Activated T-helper 17 cell treated with anti-CD3 and anti-CD28 coated beads, Interleukin-2, amount 50 U/mL, for 72 hours (primary cell): ENCODE measurements at places on chromosomes 2 and 18.
A peak's percentile ranks its signal among the peaks of the same experiment; 100 is the strongest.

DNA sequence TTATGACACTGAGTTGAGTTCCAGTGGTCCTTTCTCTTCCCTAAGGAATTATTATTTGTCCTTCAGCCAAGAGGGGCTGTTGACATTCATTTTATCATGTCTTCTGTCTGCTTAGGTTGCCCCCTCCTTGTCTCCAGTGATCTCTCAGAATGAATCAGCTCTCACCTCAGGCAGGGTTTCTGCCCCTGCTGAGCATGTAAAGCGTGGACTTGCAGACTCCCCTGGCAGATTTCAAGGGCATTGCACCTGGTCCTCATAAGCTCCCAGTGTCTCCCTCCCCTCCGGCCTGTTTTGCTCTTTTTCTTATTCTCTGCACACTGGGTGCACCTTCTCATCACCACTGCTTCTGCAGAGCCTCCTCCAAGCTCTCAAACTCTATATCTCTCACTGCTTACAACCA lies 188.4 kb downstream of the KCNS3 start:
- ATAC-seq: no peak

DNA sequence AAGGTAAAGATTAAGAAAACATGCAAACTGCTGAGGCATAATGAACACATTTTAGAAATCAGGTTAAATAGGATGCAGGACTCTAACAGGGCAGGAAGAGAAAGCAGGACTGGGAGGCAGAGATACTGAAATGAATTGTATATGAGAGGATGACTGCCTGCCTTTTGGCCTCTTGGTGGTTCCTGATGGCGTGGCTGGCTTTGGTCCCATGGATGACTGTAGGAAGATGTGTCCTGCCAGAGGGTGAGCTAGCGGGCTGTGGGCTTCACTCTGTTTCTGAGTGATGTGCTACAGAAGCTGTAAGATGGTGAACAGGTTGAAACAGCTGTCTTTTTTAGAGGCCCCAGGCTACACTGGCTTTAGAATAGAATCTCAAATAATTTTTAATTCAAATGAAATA lies 517.0 kb downstream of the SLC4A3 start:
- no peak for ATAC-seq

DNA sequence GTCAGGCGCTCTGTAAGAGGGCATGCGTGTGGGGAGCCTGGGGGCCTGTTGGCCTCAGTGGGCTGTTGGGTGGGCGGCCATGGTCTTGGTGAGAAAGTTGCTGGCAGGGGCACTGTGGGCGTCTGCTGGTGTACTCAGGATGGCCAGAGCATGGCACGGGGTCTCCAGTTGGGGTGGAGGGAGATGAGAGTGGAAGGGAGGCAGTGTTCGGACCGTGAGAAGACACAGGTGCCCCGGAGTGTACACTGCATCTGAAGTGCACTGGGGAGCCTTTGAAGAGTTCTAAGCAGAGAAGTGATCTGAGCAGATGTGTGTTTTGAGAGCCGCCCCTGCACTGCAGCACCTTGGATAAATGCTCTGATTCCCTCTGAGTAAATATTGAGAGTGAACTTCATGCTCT lies 150.8 kb downstream of the LDLRAD4 start:
- no peak for ATAC-seq

DNA sequence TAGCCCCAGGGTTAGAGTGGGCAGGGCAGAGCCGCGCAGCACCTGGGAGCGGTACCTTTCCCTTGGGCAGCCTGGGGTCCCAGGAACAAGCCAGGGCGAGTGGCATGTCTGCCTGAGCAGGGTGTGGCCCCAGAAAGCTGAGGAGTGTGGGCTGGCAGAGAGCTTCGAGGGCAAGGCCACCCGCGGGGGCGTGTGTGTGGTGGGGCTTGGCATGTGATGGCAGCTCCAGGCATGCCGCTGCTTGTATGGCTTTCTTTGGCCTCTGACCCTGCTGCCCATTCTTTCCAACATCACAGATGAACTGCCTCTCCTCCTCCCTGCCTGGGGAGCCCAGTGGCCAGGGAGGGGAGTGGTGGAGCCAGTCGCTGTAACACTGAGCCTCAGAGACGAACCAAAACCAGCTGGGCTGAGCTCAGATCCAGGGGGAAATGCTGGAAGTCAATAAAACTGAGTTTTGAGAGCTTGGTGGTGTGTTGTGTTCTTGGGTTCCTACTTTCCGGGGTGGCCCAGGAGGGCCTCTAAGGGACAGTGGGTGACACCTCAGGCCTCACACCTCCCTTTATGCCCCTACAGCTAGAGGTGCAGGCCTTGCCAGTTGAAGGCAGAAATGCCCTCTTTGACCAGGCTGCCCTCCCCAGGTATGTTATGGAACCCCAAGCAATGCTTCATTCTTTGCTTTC lies 7.4 kb downstream of the DNAJB2 start:
- ATAC-seq: peak; percentile 17

- no peak for ATAC-seq
These were observed 61.2 kb downstream of the ATOH8 start for GRCh38 chr2:85814802-85815550.

DNA sequence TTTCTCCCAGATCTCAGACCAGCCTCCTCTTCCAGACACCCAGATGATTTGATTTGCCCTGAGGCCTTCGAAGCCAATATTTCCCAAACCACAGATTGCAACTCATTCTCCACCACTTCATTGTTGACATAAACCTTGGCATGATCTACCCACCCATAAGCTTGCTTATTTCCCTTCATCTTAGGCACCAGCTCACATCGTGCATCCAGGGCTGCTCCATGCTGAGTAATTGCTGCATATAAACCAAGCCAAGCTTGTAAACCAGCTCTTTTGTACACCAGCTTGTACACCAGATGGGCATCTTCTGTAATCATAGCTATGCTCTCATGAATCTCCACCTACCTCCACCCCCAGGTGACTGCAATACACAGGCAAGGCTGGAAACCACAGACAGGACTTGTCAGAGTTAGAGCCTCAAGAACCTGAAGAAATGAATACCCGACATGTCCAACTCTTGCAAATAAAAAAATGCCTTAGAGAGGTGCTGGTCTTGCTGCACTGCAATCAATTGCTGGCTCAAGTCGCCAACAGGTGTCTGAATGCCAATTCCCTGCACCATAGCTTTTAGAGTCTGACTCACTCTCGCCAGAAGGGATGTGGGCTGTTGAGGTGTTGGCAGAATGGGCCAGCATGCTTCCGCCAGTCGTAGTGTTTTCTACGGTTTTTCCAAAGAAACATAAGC lies 31.5 kb downstream of the TRABD2A start:
- ATAC-seq: peak; percentile 66

DNA sequence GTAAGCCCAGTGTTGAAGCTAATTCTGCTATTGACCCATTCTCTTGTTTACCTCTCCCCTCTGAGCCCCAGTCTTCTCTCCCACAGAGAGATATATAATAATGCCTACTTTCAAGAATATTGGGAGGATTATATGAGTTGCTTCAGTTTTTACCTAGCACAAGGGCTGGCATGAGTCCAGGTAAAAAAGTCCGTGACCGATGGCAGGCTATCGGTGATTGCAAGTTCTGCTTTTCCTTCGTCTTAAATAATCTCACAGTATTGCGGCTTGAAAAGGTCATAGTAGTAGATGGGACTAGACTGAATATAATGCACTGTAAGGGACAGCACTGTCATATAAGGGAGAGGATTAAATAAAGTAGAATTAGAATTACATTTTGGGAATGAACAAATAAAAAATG lies 77.6 kb downstream of the KIF5C start:
- ATAC-seq: no peak

DNA sequence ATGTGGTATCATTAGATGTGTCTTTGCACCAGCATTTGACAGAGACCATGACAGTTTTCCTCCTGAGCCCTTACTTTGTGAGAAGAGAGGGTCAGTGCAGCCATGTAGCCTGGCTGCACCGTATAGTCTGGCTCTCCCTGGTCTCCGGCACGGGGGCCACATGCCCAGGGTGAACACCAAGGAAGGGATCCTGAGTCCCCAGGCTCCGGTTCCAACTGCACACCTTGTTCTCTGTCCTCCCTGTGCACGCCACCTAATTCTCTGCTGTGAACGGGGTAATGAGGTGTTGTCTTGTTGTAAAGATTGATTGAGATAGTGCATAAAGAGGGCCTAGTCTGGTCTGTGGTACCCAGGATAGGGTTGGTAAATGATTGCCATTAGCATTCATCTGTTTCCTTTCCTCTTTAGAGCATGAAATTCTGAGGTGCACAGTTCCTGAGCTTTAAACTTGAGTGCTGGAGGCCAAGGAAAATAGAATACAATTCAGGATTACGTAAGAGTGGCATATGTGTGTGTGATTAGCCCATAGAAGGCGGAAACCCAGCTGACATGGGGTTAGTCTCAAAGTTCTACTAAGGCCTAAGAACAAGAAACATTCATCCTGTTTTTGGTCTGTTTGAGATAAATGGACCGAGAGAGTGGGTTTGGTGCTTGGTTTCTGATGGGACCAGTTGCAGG lies 55.5 kb downstream of the NCK2 start:
- ATAC-seq: no peak
